NCI-H1105 treated with DMSO at 0.1 percent for 48 hours (cell line): ENCODE measurements at places on chromosomes 1 and 21.

GRCh38 chr1:150563340-150564038 is 14.3 kb downstream of the ADAMTSL4 start:
- DNase-seq: peak; percentile 39

GRCh38 chr1:13699510-13699909 is 478 bp upstream of the PRDM2 start:
- DNase-seq: no peak

- DNase-seq: no peak
Measured at GRCh38 chr1:31654474-31654776, 9.7 kb upstream of the PEF1 start.

GRCh38 chr1:110087812-110088738 is 17.6 kb upstream of the ALX3 start:
- peak; percentile 15 for DNase-seq

DNA sequence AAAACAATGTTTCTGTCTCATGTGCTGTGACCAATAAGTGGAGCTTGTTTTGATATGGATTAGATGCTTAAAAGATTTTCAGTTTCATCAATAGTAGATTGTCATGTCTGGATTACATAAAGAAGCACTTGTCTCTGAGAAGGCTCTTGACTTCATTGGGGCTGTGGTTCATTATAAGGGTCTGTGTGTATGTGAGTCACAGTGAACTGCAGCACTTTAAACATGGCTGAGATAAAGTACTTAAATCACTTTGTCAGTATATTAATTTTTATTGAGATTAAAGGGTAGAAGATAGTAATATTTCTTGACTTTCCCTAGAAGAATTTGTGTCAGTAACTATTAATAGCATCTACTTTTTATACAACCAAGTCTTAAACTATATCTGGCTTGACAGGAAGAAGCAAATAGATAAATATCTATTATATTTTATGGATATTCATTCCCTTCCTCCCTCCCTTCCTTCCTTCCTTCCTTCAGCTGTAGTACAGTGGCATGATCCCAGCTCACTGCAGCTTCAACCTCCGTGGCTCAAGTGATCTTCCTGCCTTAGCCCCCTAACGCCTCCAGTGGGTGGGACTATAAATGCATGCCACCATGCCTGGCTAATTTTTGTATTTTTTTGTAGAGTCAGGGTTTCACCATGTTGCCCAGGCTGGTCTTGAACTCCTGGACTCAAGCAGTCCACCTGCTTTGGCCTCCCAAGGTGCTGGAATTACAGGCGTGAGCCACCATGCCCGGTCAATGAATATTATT is 48.8 kb downstream of the ZFYVE9 start:
- DNase-seq: no peak

DNA sequence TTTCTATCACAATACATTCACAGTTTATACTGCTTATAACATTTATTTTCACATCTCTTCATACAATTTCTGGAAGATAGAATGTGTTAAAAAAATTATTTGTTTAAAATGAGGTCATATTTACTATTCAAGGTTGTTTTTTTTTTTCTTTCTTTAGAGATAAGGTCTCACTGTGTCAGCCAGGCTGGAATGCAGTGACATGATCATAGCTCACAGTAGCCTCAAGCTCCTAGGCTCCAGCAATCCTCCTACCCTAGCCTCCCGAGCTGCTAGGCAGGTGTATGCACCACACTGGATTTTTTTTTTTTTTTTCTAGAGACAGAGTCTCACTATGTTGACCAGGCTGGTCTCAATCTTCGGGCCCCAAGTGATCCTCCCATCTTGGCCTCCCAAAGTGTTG is 19.0 kb upstream of the RNF11 start:
- no peak for DNase-seq

GRCh38 chr1:55347866-55348265 is 132.7 kb upstream of the USP24 start:
- DNase-seq: no peak

DNA sequence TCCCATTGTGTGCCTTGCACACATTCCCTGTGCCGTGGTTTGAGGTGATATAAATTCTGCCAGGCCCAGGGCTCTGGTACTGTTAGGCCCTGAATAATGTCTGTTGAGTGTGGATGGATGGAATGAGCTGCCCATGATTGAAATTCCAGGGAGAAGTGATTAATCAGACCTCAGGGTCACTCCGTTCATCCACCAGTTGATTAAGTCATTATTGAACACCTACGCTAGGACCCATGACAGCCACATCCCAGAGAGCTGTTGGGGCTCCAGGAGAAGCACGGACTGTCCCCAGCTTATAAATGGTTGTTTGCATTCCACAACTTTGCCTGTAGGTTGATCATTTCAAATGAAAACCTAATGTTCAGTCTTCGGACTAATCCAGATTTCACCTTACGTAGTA is 98.4 kb downstream of the CNIH3 start:
- DNase-seq: no peak

DNA sequence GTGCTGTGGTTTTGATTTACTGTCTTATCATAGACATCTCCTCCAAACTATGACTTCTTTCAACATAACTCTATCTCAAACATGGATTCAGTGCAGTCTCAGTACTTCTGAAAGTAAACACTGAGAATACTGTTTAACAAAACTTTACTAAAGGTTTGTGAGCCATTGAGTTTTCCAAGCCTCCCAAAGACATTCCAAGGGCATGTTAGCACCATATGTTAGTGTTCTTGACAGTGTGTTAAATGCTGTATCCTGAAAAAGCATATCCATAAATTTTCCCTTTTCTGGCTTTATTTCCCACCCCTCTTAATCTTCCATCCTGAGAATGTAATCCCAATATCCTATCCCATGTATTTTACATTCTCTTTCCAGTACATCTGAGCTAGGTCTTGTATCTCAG is 446.8 kb upstream of the CXADR start:
- no peak for DNase-seq
